ENCODE measurements at places on chromosomes 2 and 18.
A peak's percentile ranks its signal among the peaks of the same experiment; 100 is the strongest.

DNA sequence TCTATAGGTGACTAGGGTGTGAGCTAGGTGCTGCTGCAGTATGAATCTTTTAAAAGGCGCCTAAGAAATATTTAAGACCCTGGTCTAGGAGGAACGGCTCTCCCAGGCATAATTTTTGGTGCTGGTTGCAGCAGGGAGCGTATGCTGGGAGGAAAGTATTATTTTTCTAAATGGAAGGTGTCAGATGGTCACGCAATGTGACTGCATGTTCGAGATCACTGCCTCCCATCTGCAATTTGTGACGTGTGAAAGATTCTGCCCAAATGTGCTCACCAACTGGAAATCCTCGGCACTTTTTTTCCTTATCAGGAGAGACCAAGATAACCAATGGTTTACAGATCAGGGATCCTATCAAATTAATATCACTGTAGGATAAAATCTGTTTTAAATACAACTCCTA lies 95.6 kb upstream of the KLHL14 start:
- DNase-seq, result no peak

GRCh38 chr2:229714736-229715541 lies 584 bp upstream of the DNER start:
- DNase-seq, result peak; percentile 44

DNA sequence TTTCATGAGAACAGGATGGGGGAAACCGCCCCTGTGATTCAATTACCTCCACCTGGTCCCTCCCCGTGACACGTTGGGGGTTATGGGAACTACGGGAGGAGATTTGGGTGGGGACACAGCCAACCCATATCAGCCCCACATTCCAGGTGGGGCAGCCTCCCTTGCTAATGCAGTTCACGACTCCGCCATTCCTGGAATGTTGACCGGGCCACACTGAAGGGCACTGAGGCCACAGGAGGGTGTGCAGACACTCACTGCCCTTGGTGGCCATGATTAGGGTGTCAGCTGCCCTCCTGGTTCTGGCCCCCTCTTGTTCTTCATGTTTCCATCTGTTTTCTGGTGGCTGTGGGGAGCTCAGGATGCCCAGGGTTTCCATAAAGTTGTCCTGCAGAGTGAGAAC lies 176.3 kb downstream of the TWIST2 start:
- no peak for DNase-seq

- DNase-seq, result no peak
These were observed 8.6 kb downstream of the SH3YL1 start for GRCh38 chr2:255195-255594.

GRCh38 chr18:49739275-49739674 lies 74.1 kb downstream of the ACAA2 start:
- DNase-seq, result peak; percentile 34

DNA sequence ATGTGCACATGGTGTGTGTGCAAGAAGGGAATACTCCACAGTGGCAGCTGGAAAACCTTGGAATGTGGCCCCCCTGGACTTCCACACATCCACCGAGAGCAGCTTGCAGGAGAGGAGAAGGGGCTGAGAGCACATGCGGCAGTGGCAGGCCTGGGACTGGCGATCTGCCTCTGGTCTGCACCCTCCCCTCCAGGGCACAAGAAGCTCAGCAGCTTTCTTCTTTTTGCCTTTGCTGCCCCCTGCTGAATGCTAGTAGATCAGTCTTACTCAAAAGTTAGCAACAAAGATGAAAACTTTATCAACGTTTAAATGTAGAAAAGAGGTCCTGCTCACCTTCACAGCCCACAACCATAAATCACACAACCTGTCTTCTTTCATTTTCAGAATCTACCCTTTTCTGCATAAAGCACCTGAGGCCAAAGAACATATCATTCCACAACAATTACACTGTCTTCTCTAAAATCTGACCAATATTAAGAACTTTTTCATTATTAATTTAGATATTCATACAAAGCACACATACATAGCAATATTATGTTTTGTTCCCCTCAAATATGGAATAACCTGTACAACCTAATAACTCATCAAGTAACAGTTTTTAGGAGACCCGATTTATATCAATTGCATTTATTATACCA lies 34.6 kb downstream of the TGFBRAP1 start:
- peak; percentile 74 for DNase-seq

DNA sequence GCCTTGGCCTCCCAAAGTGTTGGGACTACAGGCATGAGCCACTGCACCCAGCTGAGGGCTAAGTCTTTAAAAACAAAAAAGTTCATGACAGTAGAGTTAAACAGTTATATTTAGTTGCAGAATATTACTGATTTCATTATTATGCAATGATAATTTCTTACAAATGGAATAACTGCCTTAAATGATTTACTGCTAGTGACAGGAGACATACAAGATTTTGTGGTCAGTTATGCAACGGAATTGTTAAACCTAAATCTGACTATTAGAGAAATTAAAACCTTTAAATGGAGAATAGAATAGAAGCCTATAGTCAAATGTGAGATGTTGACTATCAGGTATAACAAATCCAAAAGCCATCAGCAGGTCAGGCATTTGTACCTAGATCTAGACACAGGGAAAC lies 10.3 kb upstream of the DNAJC10 start:
- DNase-seq, result no peak

GRCh38 chr2:44954447-44954888 lies 13.0 kb downstream of the SIX3 start:
- DNase-seq, result no peak

- DNase-seq, result no peak
These were observed 103.3 kb downstream of the COL6A3 start for GRCh38 chr2:237310515-237311114.

GRCh38 chr2:197184959-197185586 lies 125.5 kb downstream of the ANKRD44 start:
- peak; percentile 33 for DNase-seq

- peak; percentile 49 for DNase-seq
These were observed 209.6 kb upstream of the PIK3C3 start for GRCh38 chr18:41745166-41746049.

- DNase-seq, result no peak
These were observed 68.4 kb downstream of the SLC16A14 start for GRCh38 chr2:230000118-230000841.

- DNase-seq, result no peak
These were observed 84.9 kb downstream of the ASB1 start for GRCh38 chr2:238511614-238511950.

DNA sequence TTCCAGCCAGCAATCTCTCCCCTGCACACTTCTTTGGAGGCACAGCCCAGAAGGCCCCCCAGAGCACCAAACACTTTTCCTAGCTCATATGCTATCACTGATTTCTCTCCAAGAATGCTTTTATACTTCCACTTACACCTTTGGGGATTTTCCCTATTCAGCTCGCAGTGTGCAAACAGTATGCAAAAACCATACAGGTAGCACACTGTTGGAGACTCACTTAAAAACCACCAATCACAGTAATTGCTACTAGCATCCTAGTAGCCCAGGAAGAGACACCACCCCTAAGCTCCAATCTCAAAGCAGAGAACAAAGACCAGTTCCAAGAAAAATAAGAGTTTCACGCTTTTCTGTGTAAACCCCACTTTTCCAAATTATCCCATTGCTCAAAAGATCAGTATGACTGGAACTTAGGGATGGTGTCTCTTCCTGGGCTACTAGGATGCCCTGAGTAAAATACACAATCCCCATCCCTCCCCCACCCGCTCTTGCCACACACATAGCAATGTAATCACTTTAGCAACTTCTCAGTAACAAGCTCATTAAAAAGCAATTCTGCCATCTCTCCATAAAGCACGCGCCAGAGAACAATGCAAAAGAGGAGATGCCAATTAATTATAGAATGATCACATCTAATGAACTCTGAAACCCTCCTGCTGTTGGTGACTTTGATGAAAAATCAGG lies 43.0 kb downstream of the KLF7 start:
- DNase-seq, result peak; percentile 35

- DNase-seq, result no peak
These were observed 5.0 kb downstream of the NAB1 start for GRCh38 chr2:190653931-190654330.

DNA sequence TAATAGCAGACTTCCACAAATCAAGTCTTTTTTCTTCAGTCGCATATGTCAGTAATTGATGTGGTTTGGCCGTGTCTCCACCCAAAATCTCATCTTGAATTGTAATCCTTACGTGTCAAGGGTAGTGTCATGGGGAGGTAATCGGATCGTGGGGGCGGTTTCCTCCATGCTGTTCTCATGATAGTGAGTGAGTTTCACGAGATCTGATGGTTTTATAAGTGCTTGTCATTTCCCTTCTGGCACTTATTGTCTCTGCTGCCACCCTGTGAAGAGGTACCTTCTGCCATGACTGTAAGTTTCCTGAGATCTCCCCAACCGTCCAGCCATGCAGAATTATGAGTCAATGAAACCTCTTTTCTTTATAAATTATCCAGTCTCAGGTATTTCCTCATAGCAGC lies 478.8 kb downstream of the PTPRM start:
- DNase-seq, result no peak

GRCh38 chr18:74370115-74370514 lies 54.5 kb downstream of the C18orf63 start:
- DNase-seq, result peak; percentile 91

DNA sequence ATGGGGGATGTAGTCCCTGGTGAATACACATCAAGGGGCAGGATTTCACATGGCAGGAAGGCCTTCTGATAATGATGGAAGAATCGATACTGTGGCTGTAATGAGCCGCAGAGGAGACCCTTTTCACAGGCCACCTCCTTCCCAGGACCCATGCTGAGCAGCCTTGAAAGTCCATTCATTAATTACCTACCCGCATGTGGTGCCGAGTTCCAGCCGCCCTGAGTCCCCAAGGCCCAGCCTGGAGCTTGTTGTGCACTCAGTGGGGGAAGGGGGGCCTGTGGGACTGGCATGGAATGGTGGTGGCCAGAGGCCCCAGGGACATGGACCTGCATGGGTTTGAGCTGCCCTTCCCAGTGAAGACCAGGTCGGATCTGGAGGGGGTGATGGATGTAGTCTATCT lies 25.5 kb downstream of the ASB18 start:
- DNase-seq, result no peak

- DNase-seq, result no peak
These were observed 18.7 kb upstream of the MC2R start for GRCh38 chr18:13934058-13934457.

- DNase-seq, result peak; percentile 95
These were observed 175.7 kb upstream of the HAAO start for GRCh38 chr2:42967959-42968674.

DNA sequence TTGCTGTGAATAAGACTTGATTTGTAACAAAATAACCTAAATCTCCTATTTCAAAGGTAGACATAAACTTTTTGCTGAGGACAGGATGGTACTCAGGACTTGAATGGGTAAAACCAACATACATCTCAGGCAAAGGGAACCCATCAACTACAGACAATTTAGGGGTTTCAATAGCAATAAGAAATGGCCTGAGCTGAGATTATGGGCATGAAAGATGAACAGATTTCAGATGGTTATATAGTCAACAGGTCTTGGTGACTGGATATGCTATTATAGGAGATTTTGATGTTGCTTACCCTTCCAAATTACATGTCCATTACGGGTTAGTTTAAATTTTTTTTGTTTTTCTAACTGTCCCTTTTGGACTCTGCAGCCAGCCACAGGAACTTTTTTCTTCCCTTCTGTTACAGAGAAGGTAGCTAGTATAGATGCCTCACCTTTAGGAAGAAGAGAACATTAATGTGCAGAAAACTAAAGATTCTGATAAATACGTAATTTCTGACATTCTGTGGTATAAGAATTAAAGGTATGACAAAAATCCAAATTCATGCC lies 4.6 kb downstream of the RPS27A start:
- DNase-seq, result no peak

DNA sequence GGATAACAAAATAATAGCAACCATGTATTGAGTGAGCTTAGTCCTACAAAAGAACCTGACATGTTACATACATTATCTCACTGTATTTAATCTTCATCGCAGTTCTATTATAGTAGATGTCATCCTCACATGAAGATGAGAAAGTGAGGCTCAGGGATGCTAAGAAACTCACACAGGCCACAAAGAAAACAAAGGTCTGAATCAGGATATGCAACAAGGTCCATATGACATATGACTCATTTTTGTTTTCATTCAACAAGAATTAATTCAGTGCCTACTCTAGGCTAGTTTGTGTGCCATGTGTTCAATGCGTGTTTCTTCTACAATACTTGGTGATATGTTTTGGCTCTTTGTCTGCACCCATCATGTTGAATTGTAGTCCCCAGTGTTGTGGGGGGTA lies 219.7 kb upstream of the EPHA4 start:
- DNase-seq, result no peak
